ENCODE measurements at places on chromosomes 7 and 10.
A peak's percentile ranks its signal among the peaks of the same experiment; 100 is the strongest.

DNA sequence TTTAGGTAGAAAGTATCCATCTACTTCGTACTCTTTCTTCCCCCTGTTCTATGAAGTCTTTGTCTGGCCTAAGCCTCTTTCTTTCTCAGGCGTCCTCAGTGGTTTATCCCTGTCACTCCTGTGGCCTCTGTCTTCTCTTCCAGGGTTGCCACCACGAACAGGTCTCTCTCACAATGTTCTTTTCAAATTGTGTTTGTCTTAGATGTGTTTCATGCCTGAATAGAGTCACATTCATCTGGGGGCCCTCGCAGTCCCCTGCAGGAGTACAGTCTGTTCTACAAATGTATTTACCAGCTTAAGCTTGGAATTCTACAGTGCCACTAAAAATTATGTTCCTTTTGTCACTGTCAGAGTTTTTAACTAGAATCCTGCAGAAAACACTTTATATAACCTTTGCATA is 680.4 kb upstream of the FOXK1 start:
- DNase-seq: no peak

- DNase-seq: no peak
Observed at GRCh38 chr10:52871191-52871843, 98.7 kb upstream of the MBL2 start.

GRCh38 chr7:44445986-44446671 is 44.3 kb downstream of the NUDCD3 start:
- DNase-seq: no peak

DNA sequence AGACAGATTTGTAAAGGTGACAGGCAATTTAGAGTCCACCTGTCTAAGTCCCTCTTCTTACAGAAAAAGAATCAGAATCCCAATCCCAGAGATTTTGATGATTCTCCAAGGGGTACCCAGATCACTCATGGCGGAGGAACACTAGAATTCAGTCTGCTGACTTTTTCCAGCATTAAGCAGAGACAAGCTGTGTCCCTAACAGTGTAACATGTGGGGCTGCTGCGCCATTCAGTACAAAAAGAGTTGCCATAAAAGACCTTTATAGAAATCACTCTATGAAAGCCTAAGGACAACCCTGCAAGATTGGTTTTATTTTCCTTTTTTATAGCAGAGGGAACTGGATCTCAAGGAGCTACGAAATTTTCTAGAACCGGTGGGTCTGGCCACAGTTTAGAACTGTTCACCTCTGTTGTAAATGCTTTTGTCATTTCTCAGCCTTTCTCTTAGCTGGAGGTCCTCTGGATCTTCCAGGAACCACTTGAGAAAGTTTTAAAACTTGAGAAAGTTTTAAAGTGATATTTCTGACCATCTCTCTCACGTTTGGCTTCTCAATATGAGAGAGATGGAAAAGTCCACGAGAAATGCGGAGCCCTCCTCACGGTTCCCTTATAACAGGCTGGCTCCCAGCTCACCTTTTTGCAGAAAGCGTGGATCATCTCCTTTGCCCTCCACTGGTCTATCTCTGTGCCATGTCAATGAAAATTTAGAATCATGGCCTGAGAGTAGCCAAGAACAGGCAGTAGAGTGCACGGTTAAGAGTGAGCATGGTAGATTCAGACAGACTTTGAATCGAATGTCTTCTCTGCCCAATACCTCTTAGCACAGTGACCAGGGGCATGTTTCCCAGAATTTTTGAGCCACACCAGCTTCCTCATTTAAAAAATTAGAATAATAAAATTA is 826 bp downstream of the GIMAP7 start:
- peak; percentile 43 for DNase-seq

GRCh38 chr7:128164061-128164954 is 76.8 kb upstream of the LEP start:
- no peak for DNase-seq

DNA sequence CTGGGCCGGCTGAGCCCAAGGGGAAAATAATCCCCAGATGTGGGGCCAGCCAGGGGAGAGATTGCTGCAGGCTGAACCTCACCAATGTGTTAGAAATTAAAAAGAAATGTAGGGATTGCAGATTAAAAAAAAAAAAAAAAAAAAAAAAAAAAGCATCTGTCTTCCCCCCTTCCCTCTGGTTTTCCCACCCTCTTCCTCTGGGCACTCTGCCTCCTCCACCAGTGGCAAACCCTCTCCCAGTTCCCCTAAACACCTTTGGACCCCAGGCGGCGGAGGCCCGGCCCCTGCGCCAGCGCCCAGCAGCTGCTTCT is 7.1 kb downstream of the MNX1 start:
- DNase-seq: no peak

- no peak for DNase-seq
Observed at GRCh38 chr7:48360574-48360973, 189.3 kb downstream of the ABCA13 start.

GRCh38 chr7:134991469-134992339 is 5.4 kb downstream of the AGBL3 start:
- DNase-seq: no peak

DNA sequence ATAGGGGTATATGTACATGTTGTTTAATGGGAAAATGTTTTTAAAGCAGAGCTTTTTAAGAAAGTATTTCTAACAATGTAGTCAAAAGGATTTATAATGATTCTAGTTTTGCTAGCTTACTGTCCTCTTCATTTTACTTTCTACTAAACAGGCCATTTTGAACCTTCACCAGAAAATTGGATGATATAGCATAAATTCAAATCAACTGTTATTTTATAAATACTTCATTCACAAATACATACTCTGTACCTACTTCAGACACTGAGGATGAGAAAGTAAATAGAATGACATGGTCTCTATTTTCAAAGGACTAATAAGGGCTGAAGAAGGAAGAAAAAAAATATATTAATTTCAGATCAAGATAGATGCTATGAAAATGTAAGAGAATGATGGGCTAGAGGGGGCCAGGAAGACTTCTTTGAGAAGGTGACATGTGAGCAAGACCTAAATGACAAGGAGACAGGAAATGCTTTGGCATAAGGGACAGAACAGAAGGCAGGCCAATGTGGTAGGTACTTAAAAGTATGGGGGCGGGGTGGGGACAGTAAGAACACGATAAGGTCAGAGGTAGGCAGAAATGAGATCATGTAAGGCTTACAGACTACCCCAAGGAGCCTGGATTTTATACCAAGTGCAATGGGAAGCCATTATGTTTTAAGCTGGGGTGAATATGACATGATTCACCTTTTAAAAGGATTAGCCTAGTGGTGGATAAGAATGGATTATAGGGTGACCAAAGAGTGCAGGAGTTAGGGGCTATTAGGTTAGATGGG is 5.2 kb downstream of the NAMPT start:
- no peak for DNase-seq

GRCh38 chr10:31698181-31698830 is 230.3 kb downstream of the ARHGAP12 start:
- no peak for DNase-seq

- no peak for DNase-seq
Observed at GRCh38 chr7:67022511-67022910, 25.9 kb downstream of the TYW1 start.

DNA sequence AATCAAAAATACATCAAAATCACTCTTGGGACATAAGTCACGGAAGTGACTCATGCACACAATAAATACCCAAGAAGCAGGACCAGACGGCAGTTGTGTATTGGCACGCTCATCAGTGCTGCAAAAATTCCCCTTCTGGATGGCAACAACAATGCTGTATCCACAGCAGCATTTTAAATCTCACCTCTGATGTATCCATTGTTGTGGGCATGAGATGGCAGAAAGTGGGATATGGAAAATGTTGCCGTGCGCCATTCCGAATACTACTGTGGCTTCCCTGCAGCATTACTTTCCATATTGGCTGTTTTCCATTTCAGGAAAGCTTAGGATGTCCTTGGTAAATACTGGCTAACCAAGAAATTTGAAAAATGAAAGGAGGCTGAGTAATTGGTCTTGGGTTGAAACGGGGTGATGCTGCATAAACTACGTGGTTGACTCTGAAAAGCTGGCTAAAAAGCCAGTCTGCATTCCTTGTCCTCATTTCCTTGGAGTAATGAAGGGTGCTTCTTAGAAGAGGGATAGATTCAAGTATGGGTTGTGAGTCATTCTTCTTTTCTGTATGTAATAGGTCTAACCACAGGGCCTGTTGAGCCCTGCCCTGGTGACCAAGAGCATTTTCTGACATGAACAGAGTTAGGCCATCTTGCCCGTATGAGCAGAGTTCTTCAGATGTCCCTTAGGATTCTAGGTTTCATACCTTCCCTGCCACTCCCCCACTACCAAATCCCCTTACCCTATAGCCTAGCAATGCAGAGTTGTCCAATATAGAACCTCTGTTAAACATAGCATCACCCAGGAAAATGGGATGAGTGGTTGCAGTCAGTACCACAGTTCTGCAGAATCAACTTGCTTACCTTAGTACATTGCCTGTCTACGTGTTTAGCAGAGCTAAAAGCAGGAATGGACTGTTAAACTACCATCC is 36.3 kb upstream of the TOMM7 start:
- DNase-seq: no peak

- DNase-seq: no peak
Observed at GRCh38 chr7:28407651-28408050, 4.7 kb upstream of the CREB5 start.

DNA sequence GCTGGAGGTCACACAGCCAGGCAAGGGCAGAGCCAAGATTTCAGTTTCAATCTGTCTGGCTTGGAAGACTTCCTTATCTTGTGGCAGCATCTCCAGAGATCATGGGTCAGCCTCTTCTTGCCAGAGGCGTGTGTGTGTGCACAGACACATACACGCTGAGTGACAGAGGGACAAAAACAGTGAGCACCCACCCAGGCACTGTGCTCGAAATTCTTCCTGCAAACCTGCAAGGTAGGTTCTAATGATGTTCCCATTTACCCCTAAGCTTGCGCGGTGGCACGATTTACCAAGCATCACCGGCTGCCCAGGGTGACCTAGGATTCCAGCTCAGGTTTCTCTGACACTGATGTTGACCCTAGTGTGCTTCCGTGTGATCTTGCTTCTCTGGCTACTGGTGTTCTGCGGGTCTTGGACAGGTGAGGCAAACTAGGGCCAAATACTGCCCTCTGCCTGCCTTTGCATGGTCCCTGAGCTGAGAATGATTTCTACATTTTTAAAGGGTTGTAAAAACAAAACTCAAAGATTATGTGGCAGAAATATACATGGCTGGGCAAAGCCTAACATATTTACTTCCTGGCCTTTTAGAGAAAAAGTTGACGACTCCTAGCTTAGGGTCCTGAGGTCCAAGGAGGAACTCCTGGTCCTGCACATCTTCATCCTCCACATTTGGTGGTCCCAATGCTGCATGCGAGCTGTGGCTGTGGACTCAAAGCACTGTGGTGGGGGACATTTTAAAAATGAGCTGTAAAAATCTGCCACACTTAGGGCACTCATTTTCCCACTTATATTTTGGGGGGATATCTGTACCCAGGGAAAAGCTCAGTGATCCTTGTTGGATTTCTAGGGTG is 268.5 kb downstream of the RPS24 start:
- DNase-seq: no peak

- DNase-seq: no peak
Observed at GRCh38 chr7:42981601-42982000, 49.4 kb downstream of the MRPL32 start.

- no peak for DNase-seq
Observed at GRCh38 chr10:20956843-20957242, 59.7 kb upstream of the NEBL start.

- no peak for DNase-seq
Observed at GRCh38 chr10:113609704-113610108, 54.1 kb downstream of the NRAP start.

- no peak for DNase-seq
Observed at GRCh38 chr10:51881213-51881612, 181.8 kb upstream of the CSTF2T start.

DNA sequence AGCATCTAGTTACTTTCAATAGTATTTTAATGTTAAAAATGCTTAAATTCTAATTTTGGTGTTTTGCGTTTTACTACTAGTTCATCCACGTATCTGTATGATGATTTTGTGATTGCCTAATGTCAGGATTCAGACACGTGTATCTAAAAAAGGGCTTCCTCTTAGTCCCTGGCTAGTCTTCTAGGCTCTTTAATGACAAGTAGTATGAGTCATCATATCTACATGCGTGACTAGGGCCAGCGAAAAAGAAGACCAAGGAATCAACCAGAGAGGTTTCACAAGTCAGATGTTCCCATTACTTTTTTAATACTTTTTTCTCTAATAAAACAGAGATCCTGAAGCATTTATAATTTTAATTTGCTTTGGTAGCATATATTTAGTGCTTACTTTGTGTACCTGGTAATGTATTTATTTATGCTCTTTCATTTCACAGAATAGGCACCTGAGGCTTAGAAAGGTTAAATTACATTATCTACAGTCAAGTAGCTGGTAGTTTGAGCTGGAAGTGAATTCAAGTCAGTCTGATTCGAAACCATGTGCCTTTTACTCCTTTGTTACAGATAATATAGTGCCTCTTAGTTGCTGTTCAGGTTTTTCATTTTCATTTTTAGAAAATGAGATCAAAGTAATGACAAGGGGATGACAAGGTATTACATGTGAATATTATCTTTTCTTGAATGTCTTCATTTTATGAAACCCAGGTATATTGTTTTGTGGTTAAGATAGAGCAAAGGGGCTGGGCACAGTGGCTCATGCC is 140.3 kb downstream of the FOXP2 start:
- DNase-seq: no peak

DNA sequence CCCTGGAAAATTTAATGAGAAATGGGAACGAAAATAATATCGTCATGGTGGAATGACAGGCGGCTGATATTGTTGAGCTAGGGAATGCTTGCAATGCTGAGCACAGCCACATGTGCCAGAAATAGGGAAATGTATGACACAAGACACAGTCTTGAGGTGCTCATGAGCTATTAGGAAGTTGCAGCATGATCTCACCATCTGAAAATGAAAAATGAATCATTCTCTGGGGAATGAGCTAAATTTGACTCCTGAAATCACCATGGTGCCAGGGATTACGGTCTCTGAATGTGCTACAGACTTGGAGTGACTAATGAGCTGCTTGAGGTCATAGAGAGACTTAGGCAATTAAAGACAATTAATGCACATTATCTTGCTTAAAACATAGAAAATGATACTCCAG is 845.0 kb downstream of the CNTNAP2 start:
- DNase-seq: no peak

- no peak for DNase-seq
Observed at GRCh38 chr7:111053035-111053434, 37.9 kb upstream of the LRRN3 start.

- DNase-seq: no peak
Observed at GRCh38 chr7:1706721-1707613, 36.9 kb downstream of the ELFN1 start.

- DNase-seq: no peak
Observed at GRCh38 chr7:98097042-98097645, 9.5 kb upstream of the LMTK2 start.

Data from DND-41 (cell line).